Effector memory CD8-positive, alpha-beta T cell (primary cell): ENCODE measurements at places on chromosomes 12 and 14.
A peak's percentile ranks its signal among the peaks of the same experiment; 100 is the strongest.

GRCh38 chr14:86961106-86961716 lies 1031.8 kb downstream of the GALC start:
- no peak for DNase-seq

DNA sequence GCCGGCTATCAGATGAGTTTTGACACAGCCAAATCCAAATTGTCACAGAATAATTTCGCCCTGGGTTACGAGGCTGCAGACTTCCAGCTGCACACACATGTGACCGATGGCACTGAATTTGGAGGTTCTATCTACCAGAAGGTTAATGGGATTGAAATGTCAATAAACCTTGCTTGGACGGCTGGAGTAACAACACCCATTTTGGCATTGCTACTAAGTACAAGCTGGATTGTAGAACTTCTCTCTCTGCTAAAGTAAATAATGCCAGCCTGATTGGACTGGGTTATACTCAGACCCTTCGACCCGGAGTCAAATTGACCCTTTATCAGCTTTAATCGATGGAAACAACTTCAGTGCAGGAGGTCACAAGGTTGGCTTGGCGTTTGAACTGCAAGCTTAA lies 100.2 kb upstream of the EVL start:
- DNase-seq: no peak

GRCh38 chr12:30573145-30573544 lies 122.5 kb downstream of the IPO8 start:
- no peak for DNase-seq

GRCh38 chr14:66043921-66044320 lies 442.2 kb upstream of the CCDC196 start:
- DNase-seq: no peak

DNA sequence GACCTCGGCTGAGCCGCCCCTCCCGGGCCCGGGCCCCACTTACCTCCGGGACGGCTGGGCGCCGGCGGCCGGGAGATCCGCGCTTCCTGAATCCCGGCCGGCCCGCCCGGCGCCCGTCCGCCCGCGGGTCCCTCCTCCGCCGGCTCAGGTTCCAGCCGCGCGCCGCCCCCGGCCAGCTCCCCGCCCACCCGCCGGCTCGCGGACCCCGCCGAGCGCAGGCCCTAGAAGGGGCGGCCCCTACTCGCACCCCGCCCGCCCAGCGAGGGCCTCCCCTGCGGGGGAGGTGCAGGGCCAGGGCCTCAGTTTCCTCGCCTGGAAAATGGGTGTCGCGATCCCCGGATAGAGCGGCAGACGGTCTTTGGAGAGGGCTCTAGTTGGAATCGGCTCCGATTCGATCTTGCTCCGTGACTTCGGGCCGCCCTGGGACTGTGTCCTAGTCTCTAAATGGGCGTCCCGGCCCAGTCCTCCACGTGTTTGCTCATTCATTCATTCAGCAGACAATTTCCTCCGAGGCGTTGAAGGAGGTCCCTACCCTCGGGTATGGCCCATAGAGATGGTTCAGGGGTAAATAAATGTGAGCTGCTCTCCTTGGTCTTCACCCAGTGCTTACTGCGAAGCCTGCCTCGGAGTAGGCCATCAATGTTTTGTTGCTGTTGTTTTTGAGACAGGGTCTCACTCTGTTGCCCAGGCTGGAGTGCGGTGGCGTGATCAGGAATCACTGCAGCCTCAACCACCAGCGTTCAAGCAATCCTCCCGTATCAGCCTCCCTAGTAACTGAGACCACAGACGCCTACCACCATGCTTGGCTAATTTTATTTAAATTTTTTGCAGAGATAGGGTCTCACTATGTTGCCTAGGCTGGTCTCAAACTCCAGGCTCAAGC lies at the start of gene TRPV4:
Gene TRPV4, minus strand, starts transcription at position 92 of the 883 bp plus-strand sequence. CDS start 18,602 bp downstream, outside the sequence.
- DNase-seq: no peak

DNA sequence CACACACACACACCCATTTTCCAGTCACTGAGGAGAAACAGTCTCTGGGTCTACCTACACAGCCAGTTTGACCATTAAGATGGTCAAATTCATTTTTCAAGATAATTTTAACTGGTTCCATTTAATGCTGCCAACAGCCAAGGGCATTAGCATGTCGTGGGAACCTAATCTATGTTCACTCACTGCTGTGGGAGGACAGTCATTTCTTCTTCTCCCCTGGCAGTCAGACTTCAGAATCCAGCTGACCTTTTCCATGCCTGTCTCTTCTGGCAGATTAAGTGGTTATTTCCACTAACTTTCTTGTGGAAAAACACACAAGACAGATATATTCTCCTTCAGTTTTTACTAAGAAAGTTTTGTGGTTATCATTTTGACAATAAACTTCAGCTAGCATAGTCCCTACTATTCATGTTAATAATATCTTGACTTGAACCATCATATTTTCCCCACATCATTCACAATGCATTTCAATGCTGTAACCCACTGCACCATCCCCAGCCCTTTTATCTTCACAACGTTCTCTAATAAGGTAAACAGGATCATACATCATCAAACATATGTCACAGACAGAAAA lies 82.2 kb downstream of the DAD1 start:
- DNase-seq: no peak

- no peak for DNase-seq
These were observed 183.1 kb downstream of the PHLDA1 start for GRCh38 chr12:75848431-75848925.

DNA sequence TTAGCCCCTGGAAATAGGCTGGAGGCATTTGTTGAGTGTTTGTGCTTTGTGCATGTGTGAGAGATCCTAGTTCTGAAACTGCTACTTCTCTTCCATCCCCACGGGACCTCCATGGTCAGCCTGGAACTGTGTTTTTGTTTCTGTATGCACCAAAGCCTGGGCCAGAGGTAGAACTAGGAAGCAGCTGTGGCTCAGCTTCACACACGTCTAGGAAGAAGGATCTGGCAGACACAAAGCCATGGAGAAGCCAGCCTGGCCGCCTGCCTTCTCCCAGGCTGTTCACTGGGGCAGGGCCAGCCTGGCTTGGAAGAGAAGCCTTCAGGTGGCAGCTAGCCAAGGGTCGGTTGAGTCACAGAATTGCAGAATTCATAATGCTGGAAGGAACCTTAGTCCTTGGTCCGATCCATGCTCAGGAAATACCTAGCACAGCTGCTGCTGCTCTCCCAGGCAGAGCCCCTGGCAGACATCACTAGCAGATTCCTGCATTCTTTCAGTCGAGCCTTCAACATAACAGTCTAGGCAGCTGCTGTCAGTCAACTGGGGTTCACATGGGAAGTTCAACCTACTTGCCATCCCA lies 27.0 kb downstream of the RIN3 start:
- no peak for DNase-seq

DNA sequence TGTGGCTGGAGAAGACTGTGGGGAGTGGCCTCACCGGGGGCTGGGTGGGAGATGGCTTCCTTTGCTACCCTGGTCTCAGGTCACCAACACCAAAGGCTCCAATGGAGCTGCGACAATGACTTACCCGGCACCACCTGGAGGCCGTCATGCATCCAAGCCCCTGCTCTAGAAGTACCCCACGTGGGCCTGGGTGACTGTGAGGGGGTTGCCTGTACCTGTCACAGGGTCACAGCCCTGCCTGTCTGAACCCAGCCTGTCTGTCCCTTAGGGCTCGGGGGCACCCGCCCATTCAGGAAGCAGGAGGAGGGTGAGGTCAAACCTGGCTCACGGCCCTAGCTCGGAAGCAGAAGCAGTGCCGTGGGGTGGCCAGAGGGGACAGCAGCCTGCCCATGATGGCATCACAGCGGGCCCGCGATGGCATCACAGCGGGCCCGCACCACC lies 18.9 kb downstream of the ABCB9 start:
- no peak for DNase-seq

DNA sequence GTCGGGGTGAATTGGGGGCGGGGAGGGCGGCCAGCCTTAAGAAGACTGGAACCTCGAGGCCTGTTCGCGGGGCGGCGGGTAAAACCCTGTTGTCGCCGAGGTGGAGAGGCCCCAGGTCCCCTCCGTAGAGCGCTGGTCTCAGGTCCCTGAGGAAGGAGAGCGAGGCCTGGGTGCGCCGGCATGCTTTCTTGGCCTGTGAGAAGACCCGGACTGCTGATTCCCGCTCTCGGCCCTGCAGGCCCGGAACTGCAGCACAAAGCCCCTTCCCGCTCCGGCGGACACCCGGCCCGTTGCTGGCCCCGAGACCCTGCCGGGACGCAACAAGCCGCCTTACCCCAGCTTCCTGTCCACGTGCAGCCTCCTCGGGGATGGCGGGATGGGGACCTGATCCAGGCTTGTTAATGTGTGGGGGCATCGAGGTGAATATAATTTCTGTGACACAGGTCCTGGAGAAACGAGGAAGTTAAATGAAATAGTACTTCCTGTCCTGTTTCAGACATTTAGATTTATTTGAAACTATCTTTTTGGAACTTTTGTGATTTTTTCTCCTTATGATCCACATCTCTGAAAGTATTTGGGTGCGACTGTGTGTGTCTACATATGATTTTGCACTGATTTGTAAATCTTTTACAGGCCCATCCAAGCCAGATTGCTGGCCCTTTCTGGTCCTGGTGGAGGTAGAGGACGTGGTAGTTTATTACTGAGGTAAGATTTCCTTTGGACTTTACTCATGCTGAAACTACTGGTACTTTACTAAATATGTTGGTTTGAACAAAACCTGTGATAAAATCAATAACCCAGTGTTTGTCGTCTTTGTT lies 600 bp downstream of the PNN start:
- no peak for DNase-seq

GRCh38 chr12:92029136-92029535 lies 116.5 kb downstream of the BTG1 start:
- no peak for DNase-seq

- DNase-seq: no peak
These were observed 146.9 kb downstream of the ESR2 start for GRCh38 chr14:64147126-64147790.

GRCh38 chr14:100762089-100762515 lies 35.4 kb downstream of the DLK1 start:
- DNase-seq: no peak

GRCh38 chr12:103901518-103902173 lies 28.6 kb upstream of the HSP90B1 start:
- peak; percentile 18 for DNase-seq

GRCh38 chr12:48903363-48903981 lies 21.8 kb downstream of the FKBP11 start:
- DNase-seq: no peak

GRCh38 chr14:101687756-101688546 lies 73.6 kb upstream of the PPP2R5C start:
- DNase-seq: no peak

DNA sequence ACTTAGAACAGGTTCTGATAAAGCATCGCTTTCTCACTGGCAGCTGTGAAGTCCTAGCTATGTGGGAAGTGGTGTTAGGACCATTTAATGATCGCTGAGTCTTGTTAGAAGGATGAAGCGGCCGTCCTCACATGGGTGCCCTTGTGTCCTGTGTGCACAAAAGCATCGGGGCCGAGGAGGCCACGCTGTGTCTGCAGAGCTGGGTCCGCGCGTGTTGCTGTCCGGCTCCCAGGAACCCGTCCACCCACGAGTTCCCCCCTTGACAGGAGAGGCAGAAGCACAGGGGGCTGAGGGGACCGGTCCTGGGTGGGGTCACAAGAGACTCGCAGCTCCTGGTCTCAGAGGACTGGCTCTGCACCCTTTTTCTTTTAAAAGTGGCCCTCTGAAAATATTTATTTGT lies 90.4 kb downstream of the ADGRD1 start:
- no peak for DNase-seq

- DNase-seq: no peak
These were observed 785 bp upstream of the ACTN1 start for GRCh38 chr14:68979722-68980451.

GRCh38 chr12:101013993-101014392 lies 196.0 kb downstream of the SLC5A8 start:
- DNase-seq: no peak

DNA sequence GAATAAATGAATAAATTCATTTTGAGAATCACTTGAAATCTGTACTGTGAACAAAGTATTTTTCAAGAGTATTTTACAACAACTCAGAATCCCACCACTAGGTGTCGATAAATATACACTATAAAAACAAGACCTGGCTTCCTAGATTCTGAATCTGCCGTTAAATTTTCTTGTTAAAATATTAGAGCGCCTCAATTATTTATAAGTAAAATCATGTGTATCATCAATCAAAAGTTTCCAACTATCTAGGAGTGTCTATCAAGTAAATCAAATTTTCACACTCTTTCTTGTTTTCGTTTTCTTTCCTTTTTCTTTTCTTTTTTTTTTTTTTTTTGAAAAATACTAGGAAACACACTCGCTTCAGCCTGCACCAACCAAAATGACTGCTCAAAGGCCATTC lies 179.2 kb upstream of the DCN start:
- no peak for DNase-seq

GRCh38 chr12:129381715-129382114 lies 522.1 kb downstream of the TMEM132D start:
- DNase-seq: no peak

- no peak for DNase-seq
These were observed 83.4 kb downstream of the ADCK1 start for GRCh38 chr14:77883131-77883846.

DNA sequence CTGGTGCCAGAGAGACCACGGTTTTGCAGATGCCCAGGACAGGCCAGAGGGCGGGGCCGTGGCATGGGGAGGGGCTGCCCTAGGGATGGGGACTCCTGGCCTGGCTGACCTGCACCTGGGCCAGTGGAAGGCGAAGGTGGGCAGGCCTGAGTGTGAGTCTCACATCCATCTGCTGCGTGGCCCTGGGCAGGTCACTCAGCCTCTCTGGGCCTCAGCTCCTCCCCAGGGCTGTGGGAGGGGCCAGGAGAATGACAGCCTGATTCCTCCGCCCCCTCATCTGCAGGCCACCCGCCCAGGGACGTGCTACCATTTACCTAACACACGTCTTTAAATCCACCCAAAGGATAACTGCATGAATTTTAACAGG lies 90.9 kb downstream of the GALNT9 start:
- no peak for DNase-seq

GRCh38 chr12:26226122-26226521 lies 30.7 kb downstream of the SSPN start:
- DNase-seq: no peak

GRCh38 chr14:64549016-64549415 lies 745 bp upstream of the PPP1R36 start:
- DNase-seq: no peak

DNA sequence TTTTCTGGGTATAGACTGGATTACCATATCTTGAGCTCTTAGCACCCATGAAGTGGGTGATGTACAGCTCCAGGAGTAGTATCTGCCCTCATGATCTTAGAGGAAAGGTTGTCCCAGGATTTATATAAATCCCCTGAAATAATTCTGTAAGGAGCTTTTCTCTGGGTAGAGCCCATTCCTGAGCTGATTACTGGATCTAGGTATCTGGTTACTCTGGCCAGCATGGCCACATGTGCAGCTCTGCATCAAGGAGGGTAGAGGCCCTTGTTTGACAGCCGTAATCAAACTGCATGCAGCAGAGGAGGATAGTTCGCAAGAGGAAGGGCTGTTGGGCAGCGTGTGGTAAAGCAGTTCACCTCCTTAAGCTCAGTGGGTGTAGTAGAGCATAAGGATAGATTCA lies 8.5 kb downstream of the COX14 start:
- no peak for DNase-seq
